ENCODE measurements at places on chromosomes 6 and 20.

DNA sequence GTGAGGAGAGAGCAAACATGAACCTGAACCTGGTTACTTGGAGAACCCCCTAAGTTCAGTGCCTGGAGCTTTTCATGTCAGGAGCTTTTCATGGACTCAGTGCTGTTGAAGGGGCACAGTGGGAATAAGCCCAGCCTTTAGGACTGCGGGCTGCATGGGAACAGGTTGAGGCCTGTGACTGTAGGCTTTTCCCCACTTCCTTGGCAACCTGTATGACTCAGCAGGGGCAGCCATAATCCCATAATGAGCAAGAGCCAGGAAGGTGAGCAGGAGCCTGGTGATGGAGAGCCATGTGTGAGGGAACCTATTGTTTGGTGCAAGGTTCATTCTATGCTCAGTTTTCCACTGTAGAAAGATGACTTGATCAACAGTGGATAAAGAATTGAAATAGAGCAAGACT, 23.4 kb downstream of the MEP1A start:
- no peak for DNase-seq

GRCh38 chr6:53811082-53811481, 16.3 kb downstream of the LRRC1 start:
- no peak for DNase-seq

DNA sequence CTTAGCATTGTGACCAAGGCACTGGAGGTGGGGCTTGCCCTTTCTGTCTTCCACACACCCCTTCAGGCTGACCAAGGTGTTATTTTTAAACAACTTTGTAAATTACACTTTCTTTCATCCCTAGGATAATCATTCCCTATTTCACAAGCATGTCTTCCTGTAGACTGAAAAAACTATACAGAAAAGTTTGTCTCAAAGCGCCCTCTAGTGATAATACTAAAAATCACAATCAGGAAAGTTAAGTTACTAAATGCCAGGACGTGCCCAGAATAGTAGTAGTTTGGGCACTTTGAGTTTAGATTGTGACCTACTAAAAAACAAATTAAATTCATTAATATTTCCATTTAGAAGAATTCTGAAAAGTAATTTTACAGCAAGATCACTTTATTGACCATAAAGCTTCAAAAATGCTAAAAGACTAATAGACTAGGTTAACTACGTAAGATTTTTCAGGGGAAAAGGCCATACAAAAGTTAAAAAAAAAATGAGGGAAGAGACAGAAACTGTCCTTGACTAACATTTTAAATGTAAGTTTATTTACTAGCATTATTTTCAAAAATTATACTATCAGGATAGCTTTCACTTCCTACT, 123.3 kb upstream of the DUSP22 start:
- DNase-seq: no peak

GRCh38 chr6:147868427-147869190, 360.1 kb downstream of the SAMD5 start:
- DNase-seq: no peak

DNA sequence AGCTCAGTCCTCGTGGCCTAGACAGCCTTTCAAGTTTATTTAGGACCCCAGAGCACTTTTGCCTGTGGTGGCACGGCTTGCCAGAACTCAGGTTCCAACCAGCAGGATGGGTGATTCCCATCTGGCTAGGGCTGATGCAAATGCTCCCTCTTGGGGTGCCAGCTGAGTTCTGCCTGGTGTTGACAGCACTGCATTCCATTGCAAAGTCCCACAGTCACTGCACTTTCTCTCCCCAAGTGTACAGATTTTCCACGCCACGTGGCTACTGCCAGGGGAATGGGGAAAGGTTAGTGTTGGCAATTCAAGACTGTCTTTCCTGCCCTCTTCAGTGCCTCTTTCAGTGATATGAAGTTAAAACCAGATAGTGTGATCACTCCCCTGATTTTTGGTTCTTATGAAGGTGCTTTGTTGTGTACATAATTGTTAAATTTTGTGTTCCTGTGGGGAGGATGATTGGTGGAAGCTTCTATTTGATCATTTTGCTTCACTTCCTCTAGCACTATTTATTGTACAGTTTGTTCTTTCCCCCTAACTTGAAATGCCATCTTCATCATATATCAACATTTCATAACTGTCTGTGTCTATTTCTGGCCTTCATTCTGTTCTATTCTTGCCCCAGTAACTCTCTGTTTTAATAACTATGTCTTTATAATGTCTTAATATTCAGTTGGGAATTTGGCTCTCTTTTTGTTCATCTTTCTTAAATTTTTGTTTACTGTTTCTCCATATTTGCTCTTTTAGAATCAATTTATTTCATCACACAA, 86.2 kb downstream of the CFAP61 start:
- no peak for DNase-seq

- DNase-seq: no peak
Observed at GRCh38 chr6:40331545-40331944, 255.6 kb downstream of the LRFN2 start.

DNA sequence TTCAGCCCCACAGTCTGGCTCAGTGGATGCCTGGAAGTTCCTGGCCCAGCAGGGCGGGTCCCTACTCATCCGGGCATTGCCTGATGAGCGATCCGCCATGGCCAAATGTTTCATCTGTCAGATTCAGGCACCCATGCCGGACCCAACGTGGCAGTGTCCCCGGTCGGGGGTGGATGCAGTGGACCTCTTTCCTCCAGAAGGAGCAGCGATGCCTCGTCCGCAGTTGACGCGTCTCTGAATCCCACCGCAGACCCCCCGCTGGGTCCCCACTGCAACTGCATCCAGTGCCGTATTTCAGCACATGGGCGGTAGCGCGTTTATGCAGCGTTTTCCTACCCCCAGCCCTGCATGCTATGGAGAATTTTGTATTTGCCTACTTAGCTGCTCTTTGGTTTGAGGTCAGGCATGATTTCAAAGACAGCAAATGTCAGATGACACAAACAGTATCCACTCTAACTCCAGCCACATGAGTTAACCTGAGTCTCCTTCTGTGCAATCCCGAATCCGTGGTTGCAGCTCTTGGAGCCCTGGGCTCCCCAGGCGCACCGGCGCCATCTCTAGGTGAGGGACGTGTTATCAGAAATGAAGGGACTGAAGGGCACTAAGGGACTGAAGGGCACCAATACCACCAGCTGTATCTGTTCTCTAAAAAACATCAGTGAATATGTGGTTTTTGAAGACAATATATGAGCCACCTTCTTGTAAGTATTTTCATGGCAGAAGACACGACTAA, 72.6 kb upstream of the THBS2 start:
- DNase-seq: no peak

- DNase-seq: no peak
Observed at GRCh38 chr6:97059473-97059872, 134.9 kb downstream of the KLHL32 start.

- DNase-seq: no peak
Observed at GRCh38 chr6:154930451-154930851, 64.7 kb upstream of the TIAM2 start.

- no peak for DNase-seq
Observed at GRCh38 chr6:167429353-167429752, 104.5 kb downstream of the TTLL2 start.

GRCh38 chr20:62358171-62359042, 8.7 kb downstream of the LAMA5 start:
- DNase-seq: no peak

GRCh38 chr6:152595499-152595898, 41.7 kb downstream of the SYNE1 start:
- DNase-seq: no peak

DNA sequence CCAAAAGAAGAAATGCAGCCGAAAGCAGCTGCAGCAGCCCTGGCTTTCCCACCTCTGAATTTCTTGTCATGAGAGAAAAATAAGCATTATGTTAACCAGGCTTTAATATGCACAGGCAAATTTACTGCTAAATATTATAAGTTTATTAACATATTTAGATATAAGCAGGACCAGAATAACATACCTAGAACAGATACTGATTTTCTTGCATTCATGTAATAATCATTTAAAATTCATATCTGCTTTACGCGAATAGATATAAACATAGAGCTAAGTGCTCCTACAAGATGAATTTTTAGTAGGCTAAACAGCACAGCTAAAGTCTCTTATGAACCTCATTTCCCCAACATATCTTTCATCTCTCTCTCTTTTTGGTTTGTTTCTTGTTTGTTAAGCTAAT, 14.7 kb downstream of the CD93 start:
- DNase-seq: no peak

GRCh38 chr6:117298941-117299340, 33.6 kb downstream of the VGLL2 start:
- DNase-seq: no peak

DNA sequence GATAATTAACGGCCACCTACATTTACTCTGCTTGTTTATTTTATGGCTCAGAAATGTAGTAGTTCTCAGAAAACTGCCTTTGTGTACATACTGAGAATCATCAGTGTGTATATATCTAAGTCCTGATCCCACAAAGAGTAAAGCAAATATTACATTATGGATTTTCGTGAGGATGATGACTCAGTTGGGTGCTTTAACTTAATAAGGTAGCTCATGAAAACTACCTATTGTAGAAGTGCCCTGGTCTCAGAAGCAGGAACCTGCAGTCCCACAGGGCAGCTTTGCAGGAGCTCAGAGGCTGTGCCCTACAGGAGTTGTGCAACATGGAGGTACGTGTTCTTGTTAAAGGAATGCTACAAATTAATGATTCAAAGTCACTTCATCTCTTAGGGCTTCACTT, 108.2 kb downstream of the PLG start:
- DNase-seq: no peak

DNA sequence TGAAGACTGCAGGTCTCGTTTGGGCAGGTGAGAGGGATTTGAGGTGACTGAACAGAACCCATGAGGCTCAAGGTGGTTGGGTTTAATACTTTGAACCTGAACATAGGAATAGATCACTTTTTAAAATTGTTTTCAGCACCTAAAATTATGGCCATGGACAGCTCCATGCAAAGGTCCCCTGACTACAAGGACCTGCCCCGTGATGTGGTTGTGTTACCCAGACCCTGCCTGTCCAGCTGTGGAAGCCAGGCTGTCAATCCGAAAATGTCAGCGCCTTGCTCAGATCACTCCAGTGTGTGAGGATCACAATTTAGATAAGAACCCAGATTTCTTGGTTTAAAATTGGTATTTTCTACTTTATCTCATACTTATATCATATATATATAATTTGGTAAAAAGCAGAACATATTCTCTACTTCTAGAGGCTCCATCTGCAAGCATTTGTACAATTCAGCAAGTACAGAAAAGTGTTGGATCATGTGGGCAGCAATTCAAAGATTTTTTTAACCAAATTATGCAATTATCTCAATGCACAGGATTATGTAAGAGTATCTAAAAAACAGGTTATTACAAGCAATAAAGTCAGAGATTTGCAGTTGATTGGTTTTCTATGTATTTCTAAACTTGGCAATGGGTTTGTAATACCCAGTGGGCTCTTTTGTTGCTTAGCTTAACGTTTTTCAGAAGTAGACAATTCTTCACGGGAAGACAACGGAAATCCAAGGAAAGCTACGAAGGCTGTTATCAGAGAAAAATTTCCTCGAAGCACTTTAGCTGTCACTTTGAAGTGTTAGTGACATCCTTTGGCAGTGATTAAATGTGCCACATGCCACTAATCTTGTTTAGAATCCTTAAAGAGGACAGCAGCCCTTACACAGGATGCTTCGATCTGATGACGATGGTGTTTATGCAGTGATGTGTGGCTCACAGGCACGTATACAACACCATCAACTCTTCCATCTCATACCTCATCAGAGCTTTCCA, 24.1 kb upstream of the RPS6KA2 start:
- no peak for DNase-seq

DNA sequence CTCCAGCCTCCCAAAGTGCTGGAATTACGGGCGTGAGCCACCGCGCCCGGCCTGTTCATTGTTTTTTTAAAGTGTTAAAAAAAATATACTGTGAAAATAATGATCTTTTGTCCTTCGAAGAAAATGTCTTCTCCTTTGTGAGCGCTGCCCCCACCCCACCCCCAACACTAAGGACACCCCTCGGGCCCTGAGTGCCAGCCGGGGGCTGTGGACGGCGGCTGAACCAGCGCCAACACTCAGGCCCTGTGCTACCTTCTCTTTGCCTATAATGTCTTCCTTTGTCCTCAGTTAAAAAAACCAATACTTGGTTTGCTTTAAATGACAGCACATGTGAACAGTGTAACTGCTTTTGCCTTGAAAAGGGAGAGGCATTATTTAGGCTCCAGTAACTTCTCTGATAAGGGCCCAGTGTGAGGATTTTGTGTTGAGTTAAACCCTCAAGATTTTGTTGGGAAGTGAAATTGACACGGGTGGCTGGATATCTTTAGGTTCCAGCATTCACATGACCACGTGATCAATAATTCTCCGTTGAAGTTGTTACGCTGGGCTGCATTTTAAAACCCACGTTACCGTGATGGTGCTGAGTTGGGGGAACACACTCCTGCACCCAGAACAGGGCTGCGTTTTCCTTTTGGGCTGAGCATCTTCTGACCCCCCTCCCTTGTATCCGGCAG, 9.5 kb upstream of the ADRM1 start:
- DNase-seq: no peak

DNA sequence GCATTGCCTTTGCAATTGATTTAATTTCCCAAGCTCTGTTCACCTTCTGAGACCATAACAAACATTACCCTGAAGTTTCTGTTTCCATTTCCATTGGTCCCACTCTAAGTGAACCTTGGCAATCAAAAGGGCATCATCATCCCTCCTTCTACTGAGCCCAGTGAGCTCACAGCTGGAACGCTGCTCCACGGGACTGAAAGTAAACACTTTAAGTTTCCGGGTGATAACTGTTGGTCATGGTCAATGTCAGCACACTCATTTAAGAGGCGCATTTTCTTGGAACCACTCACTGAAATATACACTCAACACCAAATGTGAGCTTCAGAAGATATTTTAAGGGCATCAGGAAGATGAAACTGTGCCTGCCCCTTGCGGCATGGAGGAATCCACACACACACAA, 37.1 kb upstream of the RPS6KA2 start:
- DNase-seq: no peak

GRCh38 chr6:54003316-54003715, 107.9 kb upstream of the MLIP start:
- DNase-seq: no peak

GRCh38 chr20:50412069-50412468, 98.1 kb upstream of the PTPN1 start:
- no peak for DNase-seq

GRCh38 chr6:14987490-14987889, 258.4 kb upstream of the JARID2 start:
- no peak for DNase-seq

DNA sequence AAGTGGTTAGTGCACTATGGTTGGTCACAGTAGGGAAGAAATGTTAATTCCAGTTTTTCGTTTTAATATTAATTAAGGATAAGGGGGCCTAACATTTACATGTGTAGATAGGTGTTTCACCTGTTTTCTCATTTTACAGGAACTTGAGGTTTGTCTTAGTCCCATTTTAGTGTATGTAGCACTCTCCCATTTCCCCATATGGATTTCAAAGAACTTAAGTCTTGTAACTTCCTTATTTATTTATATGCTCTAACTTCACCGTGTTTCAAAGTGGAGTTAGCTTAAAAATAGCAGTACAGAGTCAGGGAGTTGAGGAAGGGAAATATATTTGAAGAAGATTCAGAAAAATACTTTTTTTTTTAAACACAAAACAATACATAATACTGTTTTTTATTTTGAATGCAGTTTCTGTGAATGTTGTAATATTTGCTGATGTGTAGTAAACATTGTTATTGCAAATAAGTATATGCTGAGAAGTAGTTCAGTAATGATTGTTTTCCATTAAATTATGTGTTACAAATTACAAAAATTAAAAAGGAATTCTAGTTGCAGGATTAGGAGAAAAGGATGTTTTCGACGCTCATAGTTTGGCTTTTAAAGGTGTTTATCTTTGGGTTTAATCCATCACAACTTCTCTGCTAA, 3.5 kb downstream of the SCAF8 start:
- DNase-seq: no peak

All from activated gamma-delta T cell treated with anti-CD3 and anti-CD28 coated beads, Interleukin-2, amount 50 U/mL, for 16 hours (primary cell).